ENCODE measurements at places on chromosomes 3 and 15.

GRCh38 chr3:157819270-157820156, 286.7 kb downstream of the SHOX2 start:
- DNase-seq, result no peak

GRCh38 chr3:186869253-186870100, 27.0 kb downstream of the ADIPOQ start:
- no peak for DNase-seq

- DNase-seq, result no peak
Observed at GRCh38 chr3:46479021-46479420, 14.3 kb upstream of the LTF start.

DNA sequence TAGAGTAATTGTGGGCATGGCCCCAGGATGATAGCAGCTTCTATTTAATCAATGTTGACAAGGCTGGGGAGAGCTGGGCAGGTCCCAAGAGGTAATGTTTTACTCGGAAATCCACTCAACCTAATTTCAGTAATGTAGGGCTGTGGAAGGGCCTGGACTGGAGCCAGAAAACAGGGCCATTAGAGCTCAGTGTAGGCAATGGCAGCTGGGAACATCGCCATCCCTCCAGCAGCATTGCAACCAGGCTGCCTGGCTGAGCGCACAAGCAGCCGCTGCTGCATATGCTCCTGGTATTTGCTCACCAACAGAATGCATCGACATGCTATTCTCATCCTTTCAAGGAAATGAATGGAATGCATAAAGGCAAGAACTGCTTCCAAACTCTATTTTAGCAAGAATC, 90.0 kb downstream of the GAP43 start:
- DNase-seq, result no peak

- no peak for DNase-seq
Observed at GRCh38 chr3:94095111-94095510, 32.2 kb downstream of the NSUN3 start.

GRCh38 chr3:139260793-139261736, 82.8 kb upstream of the MRPS22 start:
- no peak for DNase-seq

DNA sequence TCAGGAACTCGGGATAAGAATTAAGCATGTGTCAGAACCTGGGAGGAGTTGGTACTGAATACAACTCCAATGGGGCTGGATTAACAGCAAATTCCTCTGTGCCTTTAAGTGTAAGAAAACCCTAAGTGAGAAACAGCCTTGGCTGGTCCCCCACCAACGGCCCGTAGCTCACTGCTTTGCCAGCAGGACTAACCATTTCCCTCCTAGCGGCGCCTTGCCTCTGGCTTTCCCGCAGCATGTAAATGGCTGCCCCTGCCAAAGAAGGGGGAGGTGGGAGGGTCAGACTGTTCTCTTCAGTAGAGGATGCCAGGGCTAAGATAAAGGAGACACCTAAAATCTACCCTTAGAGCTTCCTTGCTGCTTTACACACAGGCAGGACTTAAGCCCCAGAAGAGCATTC, 51.0 kb upstream of the SH3GL3 start:
- no peak for DNase-seq

DNA sequence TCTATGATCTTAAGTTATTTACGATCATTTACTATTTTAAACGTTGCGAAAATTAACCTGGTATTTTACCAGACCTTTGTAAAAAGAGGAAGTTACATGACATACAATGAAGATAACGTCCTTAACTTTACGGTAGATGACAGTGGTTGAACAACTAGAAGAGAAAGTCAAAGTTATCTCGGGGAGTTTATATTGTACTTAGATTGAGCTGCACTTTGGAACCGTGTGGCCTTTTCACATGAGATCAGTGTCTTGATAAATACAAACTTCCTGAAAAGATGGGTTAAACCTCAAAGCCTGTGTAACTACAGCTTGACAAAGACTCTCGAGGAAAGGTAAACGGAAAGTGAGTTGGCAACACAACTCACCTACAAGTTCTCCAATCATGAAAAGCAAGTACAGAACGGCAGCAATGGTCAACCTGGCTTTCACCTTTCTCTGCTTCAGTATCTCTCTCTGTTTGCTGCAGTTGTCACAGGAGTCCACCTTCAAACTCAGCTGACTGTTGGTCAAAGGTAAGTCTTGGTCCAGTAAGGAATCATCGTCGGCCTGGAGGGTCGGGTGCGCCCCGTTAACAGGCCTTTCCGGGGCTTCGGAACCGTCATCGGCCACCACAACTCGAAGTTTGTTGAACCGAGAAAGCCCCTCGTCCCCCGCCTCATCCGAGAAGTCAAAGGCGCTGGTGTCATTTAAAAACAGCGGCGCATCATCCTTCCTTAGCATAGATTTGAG, 793 bp downstream of the SLC30A4 start:
- peak; percentile 21 for DNase-seq

DNA sequence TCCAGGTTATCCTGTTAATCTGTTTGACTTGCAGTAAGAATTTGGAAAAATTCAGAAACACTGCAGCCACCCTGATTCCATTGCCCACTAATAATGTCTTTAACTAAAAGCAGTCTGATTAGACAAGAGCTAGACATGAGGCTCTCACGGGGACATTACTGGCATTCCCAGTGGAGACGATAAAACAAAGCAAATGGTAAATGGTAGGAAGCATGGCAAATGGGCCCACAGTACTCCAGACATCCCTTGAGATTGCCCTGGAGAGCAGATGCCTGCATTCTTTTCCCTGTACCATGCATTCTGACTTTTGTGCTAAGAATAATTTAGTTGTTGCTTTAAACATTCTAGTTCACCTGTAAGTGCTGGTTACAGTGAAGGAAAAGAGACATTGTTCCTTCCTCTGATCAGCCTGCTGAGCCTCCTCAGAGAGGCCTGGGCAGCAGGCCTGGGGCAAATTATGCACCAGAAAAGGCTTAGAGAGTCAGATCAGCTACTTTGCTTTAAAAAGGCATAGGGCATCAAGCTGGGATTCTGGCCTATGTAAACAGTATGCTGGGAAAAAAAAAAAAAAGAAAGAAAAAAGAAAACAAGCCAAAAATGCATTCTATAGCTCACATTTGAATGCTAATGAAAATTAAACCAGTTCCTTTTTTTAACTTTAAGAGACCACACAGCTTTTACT, 204.6 kb downstream of the GABRG3 start:
- no peak for DNase-seq

- peak; percentile 68 for DNase-seq
Observed at GRCh38 chr3:155890671-155891190, 20.3 kb downstream of the GMPS start.

GRCh38 chr3:182692695-182693094, 100.6 kb upstream of the ATP11B start:
- DNase-seq, result no peak

GRCh38 chr3:12648384-12648959, 15.4 kb downstream of the RAF1 start:
- DNase-seq, result peak; percentile 9

- no peak for DNase-seq
Observed at GRCh38 chr3:74605437-74605836, 9.0 kb downstream of the CNTN3 start.

DNA sequence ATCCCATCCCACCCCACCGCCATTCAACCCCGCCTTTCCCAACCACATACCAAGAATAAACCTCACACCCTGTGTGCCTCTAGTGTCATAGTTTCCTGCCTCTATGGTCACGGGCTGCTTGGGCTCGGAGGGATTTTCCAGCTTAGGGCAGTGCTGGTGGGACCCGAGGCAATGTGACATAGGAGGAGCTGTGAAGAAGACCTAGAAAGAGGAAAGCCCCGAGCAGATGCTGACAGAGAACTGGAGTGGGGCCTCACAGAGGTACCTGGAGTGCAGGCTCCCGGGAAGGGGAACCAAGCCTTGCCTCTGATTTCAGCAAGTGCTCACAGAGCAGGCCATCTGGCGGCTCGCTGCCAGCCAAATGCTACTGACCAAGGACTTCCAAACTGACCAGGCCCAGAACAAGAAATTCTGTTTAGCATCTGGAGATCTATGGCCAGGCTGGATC, 27.5 kb downstream of the BHLHE40 start:
- DNase-seq, result peak; percentile 40

DNA sequence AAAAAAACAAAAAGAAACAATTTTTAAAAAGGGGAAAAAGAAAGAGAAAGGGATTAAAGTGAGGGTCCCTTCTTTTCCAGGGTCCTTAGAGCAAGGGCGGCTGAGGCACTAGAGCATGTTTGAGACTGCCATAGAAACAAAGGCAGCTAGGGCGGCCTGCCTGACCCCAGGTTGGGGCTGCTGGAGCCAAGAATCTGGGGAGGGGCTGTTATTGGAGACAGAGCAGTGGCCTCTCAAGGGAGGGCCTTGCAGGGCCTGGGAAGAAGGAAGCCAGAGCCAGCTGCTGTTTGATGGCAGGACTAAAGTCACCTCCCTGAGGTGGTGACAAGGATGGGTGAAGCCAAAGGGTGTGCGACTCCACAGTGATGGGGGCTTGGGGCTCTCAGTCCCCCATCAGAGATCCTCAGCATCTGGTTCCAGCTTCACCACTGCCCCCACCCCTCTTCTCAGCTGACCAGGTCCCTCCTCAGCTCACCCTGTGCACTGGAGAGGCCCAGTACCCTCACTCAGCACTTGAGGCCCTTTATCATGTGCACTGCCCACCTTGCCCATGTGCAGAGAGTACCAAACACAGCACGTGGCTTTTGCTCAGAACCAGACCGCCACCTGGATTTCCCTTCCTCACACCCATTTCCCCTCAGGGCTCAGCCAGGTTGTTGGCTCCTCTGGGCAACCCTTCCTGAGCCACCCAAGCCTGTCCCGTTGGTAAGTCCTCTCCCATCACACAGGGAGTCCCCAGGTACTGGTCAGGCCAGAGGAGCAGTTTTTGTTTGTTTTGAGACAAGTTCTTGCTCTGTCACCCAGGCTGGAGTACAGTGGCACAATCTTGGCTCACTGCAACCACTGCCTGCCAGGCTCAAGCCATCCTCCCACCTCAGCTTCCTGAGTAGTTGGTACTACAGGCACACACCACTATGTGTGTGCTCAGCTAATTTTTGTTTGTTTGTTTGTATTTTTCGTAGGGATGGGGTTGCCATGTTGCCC, 1.7 kb downstream of the TMEM89 start:
- DNase-seq, result no peak

- DNase-seq, result no peak
Observed at GRCh38 chr15:71649894-71650293, 160.5 kb upstream of the NR2E3 start.

- no peak for DNase-seq
Observed at GRCh38 chr3:50371133-50371685, 11.9 kb upstream of the TMEM115 start.

GRCh38 chr3:184765047-184765729, 46.8 kb upstream of the VPS8 start:
- no peak for DNase-seq

- DNase-seq, result peak; percentile 94
Observed at GRCh38 chr3:195162033-195162669, 108.8 kb downstream of the XXYLT1 start.

GRCh38 chr3:95334461-95334860, 1271.6 kb downstream of the NSUN3 start:
- DNase-seq, result no peak

GRCh38 chr3:38907426-38907825, 91.4 kb upstream of the SCN10A start:
- DNase-seq, result no peak

DNA sequence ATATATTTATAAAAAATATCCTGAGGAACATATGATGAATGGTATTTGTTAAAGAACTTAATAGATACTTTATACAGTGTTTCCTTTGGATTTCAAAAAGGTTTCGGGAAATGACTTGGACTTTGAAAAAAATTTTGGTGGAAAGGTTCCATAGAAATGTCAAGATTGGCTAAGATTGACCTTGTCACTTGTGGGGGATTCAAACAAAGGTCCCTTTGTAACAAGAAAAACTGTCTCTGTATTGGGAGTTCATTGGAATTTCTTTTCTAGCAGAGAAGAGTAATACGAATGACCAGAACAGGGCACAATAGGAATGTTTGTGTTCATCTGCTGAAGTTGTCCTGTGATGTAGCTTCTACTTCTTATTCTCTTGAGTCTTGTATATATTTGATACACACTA, 43.2 kb downstream of the ARHGEF26 start:
- no peak for DNase-seq

- DNase-seq, result peak; percentile 79
Observed at GRCh38 chr3:170358042-170359010, 811 bp downstream of the SKIL start.

GRCh38 chr3:71485896-71486295, 97.6 kb downstream of the FOXP1 start:
- no peak for DNase-seq

DNA sequence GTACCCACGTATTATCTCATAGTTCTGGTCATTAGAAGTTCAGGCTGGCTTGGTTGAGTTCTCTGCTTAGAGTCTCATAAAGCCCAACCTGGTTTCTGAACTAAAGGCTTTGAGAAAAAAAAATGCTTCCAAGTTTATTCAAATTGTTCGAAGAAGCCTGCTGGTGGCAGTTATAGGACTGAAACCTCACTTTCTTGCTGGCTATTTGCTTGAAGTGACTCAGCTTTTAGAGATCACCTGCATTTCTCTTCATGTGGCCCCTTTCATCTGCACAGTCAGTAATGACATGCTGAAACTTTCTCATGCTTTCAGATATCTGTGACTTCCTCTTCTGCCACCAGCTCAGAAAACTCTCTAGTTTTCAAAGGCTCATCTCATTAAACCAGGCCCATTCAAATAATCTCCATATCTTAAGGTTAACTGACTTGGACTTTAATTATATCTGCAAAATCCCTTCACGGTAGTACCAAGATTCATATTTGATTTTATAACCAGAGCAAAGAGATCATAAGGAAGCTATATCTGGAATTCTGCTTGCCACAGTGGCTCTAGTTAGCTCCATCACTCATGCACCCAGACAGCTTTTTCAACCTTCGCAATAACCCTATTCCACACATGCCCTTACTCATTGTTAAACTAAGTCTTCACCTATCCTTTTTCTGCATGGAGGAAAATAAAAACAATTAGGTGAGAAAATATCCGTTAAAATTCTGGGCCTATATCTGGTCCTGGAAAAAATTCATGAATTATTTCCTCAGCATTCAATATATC, 433.8 kb upstream of the CBLB start:
- no peak for DNase-seq

- DNase-seq, result peak; percentile 91
Observed at GRCh38 chr3:184314700-184315542, 515 bp downstream of the EIF4G1 start.

DNA sequence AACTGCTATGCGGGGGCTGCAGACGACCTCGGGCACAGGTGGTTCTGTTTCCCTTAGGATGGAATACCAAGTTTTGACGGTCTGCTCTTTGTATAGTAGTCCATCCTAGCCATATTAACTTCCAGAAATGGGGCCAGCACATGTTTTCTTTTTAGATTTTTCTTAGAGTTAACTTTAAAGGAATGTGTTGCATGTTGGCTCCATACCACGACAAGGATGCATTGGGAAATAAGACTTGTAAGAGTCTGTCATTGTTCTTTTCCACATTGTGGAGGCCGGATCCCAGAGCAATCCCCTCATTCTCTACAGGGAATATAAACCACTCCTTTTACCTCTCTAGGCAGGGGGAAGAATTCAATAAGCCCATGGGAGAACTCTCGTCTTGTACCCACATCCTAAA, 87.1 kb upstream of the PLSCR4 start:
- DNase-seq, result no peak

DNA sequence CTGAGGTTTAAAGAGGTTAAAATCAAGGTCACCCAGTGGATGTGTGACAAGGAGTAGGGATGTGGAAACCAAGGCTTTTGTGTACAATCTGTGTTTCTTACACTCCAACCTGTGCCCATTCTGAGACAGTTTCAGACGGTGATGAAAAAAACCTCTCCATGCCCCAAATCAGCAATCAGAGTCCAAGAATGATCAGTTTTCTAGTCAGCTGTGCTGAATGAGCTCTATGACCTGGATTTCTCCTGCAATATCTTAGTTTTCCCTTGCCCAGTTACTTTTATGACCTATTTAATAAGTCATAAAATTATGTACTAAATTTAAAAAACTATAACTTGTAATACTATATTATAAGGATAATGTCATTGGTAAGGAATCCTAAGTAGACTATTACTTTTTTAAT, 37.5 kb upstream of the CBLB start:
- peak; percentile 2 for DNase-seq
